Hematopoietic multipotent progenitor cell treated with erythropoietin and hydrocortisone succinate and interleukin-3 and kit ligand, for 15 days (in vitro differentiated cells): ENCODE measurements at places on chromosomes 7 and 10.
A peak's percentile ranks its signal among the peaks of the same experiment; 100 is the strongest.

- DNase-seq: no peak
These were observed 8.5 kb downstream of the PDZD8 start for GRCh38 chr10:117366741-117367140.

- DNase-seq: peak; percentile 69
These were observed 836 bp downstream of the KMT2E start for GRCh38 chr7:105014693-105015389.

GRCh38 chr10:120593693-120594092, 136.7 kb downstream of the PLPP4 start:
- no peak for DNase-seq

DNA sequence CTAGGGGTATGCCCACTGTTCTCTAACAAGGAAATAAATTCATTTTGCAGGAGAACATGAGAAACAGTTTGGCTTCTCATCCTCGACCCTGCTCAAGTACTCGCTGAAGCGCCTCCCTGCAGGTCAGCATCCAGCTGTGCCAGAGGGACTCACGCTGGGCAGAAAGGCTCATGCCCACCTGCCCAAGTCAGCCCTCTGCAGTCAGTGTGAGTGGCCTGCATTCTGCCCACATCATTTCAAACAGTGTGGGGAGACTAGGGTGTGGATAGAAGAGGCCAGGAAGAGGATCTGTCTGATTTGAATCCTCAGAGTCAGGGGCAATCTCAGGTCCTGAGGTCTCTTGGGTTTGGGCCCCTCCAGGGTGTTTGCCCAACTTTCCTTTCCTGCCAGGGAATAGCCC, 297.8 kb downstream of the ELMO1 start:
- DNase-seq: no peak

GRCh38 chr10:30357075-30357801, 8.2 kb upstream of the MTPAP start:
- DNase-seq: no peak

DNA sequence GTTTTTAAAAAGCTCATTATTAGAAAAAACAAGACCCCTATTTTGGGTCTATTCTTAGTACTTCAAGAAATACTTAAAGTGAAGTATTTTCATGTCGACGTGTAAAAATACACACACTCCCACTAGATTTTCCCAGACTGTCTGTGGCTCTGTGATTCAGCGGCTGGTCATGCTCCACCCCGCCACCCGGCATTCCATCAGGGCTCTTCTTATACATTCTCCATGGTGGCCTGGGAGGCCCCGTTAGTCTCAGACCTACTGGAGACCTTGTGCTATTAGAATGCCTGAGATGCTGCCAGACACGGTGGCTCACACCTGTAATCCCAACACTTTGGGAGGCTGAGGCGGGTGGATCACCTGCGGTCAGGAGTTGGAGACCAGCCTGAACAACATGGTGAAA, 13.1 kb downstream of the TECPR1 start:
- DNase-seq: no peak

- DNase-seq: no peak
These were observed 17.9 kb upstream of the LRRC18 start for GRCh38 chr10:48957361-48958151.

- no peak for DNase-seq
These were observed 18.7 kb downstream of the MMP21 start for GRCh38 chr10:125756853-125757487.

DNA sequence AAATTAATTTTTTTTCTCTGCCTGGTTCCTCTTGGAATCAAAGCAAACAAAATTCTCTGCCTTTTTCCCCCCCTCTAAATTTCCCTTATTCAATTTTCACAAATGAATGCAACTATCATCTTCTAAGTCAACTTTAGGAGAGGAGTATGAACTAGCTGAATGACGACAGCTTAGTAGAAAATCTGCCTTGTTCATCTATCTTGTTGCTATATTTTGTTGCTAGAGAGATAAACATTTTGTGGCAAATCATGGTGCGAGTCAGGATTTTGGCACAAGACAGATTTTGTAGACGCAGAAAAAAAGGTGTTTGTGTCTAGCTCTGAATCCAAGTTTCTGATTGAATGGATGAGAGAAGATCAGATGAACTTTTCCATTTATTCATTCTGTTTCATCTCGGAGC, 81.0 kb upstream of the FZD8 start:
- no peak for DNase-seq

DNA sequence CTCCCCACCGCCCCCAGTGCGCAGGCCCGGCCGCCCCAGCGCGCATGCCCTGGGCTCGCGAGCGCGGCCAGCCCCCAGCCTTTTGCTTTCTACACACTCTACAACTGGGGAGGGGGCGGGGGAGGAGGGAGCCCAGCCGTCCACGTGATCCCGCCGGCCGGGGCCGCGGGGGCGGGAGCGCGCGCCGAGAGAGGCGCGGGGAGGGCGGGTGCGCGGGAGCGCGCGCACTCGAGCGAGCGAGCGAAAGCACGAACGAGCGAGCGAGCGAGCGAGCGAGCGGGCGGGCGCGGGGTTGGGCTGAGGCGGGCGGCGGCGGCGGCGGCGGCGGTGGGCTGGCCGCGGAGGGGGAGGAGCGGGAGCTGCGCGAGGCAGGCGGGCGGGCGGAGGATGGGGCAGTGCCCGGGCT, at the start of gene AUTS2:
AUTS2 (plus strand) TSS at position 395 of the 406 bp plus-strand sequence. CDS start 1,179 bp downstream, outside the sequence.
- DNase-seq: peak; percentile 23

GRCh38 chr10:62506371-62506770, 132.2 kb downstream of the ZNF365 start:
- no peak for DNase-seq

DNA sequence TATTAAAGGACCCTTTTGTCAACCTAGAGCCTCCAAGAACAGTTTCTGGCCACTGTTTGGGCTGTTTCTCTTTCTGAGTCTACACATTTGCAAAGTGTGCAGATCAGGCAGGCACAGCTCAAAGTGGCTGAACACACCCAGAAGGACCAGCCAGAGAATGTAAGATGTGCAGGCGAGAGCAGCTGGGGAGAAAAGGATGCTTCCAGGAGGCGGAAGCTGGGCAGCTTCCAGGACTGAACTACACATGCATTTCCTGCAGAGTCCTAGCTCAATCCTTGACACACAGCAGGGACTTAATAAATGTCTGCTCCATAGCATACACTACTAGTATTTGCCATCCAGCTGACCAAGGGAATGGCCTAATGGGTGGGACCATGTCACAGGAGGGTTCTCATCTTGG, 70.9 kb downstream of the CTBP2 start:
- DNase-seq: no peak

DNA sequence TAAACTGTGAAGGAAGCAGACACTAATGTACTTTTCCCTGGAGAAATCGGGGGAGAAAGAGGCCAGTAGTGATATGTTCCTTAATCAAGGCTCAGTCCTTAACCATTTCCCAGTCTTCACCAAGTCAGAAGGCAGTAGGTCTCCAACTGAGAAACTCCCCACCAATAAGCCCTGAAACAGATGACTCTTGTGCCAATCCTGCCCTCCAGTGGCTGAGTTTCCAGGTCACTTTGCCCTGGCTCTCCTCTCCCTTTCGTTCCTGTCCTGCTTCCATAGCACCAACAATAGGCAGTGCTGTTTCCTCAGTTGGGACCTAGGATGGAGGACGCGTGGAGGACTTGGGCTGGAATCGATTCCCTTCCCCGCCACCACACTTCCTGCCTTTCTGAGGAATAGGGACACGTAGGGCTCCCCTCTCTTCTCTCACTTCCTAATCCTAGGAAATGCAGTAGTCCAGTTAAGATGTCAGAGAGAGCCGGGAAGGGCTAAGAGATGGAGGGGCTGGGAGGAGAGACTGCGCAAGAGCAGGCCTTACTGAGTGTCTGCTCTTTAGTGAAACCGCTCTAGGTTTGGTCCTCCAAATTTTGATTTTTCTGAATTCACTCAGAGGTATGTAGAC, 23.4 kb downstream of the ATOH7 start:
- peak; percentile 10 for DNase-seq

GRCh38 chr10:31274310-31274709, 44.7 kb upstream of the ZEB1 start:
- DNase-seq: no peak

- DNase-seq: no peak
These were observed 1.5 kb upstream of the AUTS2 start for GRCh38 chr7:69596723-69597277.

GRCh38 chr7:75861636-75862035, 17.2 kb upstream of the RHBDD2 start:
- no peak for DNase-seq

GRCh38 chr7:25009257-25009656, 29.3 kb upstream of the OSBPL3 start:
- no peak for DNase-seq

- DNase-seq: no peak
These were observed 522.9 kb downstream of the NRG3 start for GRCh38 chr10:82397854-82398253.

GRCh38 chr7:70616211-70616610, 515.7 kb upstream of the GALNT17 start:
- DNase-seq: no peak

GRCh38 chr10:54985732-54986131, 184.7 kb upstream of the PCDH15 start:
- DNase-seq: no peak

- no peak for DNase-seq
These were observed 535.4 kb upstream of the MKI67 start for GRCh38 chr10:128661404-128662197.

GRCh38 chr7:90424720-90425119, 21.5 kb downstream of the CLDN12 start:
- DNase-seq: no peak

- no peak for DNase-seq
These were observed 201.9 kb downstream of the MYOF start for GRCh38 chr10:93280121-93280698.

DNA sequence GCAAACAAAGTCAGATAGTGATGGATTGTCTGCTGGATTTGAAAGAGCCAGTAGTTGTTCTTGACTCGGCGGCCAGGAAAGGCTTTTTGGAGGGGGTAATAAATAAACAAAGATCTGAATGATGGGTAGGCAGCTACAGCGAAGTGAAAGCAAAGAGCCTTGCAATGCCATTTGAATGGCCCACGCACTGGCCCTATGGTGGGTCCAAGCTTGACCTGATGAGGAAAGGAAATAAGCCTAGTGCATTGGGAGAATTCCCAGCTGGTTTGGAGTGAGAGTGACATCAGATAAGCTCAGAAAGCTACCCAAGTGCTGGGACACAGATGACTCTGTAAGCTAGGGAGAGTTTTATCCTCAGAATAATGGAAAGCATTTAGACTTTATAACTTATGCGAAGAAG, 365.2 kb downstream of the PLXDC2 start:
- no peak for DNase-seq

DNA sequence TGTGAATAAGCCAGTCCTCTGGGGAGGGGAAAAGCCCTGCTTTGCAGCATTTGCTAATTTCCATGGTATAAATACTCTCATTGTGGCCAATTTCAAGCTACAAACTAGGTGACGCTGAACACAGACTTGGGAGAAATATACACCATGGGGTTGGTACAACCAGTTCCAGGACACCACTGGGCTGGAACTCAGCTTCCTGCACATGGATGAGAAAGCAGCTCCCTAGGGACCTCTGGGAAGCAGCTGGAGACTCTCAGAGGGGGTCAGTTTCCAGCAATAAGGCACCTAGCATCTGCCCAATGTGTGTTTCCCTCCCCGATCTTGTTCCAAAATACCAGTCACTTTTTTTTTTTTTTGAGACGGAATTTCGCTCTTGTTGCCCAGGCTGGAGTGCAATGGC, 56.8 kb upstream of the WDR11 start:
- DNase-seq: no peak

- DNase-seq: no peak
These were observed 431.8 kb upstream of the MGMT start for GRCh38 chr10:129035052-129035827.

DNA sequence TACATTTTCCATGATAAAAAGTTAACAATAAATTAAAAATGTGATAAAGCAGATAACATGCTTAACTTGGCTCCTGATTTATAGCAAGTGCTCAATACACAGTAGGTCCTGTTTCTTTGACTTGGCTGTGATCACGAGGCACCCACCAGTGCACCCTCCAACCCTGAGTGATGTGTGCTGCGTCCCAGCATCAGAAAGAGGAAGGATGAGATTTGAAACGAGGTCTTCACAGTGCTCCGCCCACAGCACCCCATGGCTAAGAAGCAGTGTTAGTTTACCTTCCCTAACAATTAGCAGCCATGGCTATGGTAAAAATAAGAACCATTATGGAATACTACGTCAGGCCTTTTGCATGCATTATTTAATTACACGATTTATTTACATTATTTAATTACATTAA, 292.0 kb upstream of the ZMIZ1 start:
- no peak for DNase-seq

DNA sequence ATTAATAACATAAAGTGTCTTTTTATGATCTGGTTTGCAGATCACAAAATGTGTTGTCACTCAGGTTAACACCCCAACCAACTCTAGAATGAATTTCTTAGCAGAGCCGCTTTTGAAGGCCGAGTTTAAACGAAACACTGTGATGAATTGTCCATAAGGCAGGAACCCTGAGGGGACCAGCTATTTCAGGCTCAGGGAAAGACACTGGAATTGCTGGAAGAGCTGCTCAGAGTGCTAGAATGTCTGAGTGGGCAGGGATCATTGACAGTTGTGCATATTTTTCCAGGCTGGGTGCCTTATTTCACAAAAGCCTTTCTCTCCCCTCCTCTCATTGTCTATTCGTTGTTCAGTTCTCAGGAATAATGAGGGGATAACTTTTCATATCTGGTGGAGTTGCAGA, 68.7 kb upstream of the PRKG1 start:
- DNase-seq: no peak

DNA sequence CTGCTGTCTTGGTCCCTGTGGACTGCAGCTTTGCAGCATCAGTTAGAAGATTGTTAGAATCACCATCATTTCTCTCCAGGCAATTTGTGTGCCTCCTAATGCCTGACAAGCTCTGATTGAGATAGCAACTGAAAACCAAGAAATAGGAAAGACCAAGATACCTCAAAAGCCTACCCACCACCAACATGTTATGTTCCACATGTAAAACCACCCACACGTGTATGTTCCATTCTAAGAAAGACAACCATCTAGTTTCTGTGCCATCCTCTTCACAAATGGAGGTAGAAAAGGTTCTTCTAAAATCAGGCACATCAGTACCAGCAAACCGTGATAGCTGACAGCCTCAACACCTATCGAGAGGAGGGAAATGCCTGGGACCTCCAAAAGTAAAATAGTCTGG, 46.9 kb downstream of the TASOR2 start:
- no peak for DNase-seq
